ENCODE measurements at places on chromosomes 11 and 22.

DNA sequence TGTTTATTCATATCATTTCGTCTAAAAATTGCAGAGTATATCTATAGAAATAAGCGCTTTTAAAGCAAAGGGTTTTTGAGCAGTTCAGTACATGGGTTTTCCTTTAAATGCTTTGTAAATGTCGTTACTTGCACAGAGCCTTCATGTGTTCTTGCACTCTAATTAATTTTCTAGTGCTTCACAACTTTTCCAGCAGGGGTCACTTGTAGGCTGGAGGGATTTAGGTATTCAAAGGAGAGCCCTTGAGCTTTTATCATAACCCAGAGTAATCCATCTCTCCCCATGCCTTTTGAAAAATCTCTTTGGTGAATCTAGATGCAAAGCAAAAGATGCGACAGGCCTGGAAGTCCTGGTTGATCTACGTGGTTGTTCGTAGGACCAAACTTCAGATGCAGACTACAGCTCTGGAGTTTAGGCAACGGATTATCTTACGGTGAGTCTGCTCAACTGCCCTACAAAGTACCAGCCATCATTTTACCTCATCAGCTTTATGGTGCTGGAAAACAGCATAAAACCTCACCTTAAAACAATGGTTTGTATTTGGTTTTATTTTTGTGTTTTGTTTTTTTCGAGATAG is 60.4 kb downstream of the SFI1 start:
- DNase-seq, result peak; percentile 57

DNA sequence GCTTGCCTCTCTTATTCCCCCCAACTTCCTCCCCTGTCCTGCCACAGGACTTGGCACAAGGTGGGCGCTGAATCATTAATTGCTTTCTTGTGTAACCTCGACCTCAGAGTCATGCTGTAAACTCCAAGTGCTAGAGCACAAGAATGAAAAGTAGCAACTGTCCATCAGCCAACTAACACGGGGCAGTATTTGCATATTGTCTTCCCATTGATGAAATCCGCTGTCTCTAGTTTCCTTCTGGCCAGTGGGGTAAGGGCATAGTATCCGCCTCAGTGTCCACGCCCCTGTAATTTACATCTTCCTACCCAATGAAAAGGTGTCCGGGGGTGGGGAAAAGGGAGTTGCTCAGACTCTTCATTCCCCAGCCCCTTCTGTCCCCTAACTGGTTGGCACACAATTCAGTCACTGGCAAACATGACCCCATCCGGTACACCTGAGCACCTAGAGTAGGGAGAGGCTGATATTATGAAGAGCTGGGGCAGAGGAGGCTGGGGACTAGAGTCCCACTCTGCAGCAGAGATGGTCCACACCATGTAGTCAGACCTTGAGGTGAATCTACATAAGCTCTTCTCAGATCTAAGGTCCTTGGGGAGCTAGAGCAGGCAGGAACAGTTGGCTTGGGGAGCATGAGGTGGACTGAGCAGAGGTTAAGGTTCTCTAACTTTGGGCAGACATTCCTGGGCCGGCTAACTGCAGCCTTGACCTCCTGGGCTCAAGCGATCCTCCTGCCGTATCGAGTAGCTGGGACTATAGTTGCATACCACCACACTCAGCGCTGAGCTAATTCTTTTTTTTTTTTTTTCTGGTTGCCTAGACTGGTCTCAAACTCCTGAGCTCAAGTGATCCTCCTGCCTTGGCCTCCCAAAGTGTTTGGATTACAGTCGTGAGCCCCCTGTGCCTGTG is 6.8 kb upstream of the GGA1 start:
- peak; percentile 49 for DNase-seq

GRCh38 chr22:21961886-21962654 is 9.4 kb upstream of the PPM1F start:
- DNase-seq, result peak; percentile 63

DNA sequence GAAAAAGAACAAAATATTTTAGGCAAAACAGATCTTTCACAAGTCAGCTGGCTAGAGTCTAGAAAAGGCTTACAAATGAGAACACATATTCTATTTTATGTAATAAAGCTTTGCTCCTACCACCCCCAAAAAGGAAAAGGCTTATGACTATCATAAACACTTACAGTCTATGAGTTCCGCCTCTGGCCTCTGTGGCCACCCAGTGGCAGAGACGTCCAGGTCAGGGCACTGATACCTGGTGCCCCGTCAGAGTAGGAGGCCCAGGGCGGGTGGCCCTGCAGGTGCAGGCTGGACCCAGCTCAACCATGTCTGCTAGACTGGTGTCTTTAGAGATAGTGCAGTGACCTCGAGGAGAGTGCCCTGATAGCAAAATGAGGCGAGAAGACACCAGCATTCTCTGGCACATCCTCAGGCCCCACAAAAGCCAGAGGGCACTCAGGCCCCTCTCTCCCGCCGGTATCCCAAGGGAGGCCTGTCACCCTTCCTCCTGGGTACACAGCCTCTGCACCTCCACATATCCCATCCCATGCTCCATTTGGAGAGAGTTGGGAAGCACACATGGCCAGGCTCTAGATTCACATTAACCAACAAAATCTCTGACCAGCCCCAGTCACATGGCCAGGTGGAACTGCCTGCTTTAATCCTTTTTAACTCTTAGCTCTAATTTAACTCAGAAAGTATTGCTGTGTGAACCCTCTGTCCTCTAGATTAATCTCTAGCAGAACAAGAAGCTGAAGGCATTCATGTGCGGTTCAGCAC is 27.3 kb upstream of the SERPIND1 start:
- DNase-seq, result no peak

DNA sequence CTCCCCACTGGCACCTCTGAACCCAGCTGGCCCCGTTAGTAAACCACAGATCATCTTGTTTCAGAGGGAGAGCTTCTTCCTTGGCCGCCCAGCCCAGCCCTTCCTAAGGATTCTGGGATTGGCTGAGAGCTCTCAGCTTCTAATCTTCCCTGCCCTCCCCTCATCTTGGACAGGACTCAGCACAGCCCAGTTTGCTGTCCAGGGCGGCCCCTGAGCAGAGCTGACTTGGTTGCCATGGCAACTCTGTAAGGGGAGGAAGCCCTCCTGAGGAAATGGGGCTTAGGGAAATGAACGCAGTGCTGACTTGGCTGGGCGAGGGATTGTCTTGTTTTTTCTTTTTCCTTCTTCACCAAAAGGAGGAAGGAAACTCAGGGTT is 4.6 kb downstream of the APOL4 start:
- DNase-seq, result peak; percentile 70

Data from astrocyte of the hippocampus (primary cell).